ENCODE measurements at places on chromosomes 1 and 21. TPM values are rescaled to one million over a fixed set of nuclear protein-coding genes. Genes with fewer than 3 reads are reported as not detected.

GRCh38 chr1:225880636-225881035 is 1.5 kb downstream of the TMEM63A start:
- DNase-seq: no peak

DNA sequence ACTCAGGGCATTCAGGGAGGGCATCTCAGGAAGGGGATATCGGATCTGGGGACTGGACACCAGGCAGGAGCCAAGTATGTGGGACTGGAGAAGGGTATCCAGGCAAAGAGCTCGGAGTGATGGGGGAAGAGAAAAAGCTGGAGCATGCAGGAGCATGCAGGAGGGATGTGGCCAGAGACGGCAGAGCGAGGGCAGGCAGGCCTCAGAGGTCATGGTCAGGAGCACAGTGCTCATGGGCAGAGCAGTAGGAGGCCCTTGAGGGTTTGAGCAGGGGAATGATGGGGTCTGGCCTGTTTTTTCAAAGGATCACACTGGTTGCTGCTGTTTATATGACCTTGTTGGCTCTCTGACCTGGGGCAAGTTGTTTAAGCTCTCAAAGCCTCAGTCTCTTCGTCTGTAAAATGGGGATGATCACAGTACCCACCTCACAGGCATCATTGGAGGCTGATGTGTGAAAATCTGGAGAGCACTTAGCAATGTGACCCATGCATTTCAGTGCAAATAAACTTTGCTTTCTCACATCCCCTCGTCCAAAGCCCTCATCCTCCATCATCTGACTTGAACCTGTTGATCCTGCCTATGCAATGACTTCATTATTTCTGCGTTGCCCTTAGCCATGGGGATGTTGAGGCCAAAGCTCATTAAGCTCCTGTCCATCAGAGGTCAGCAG is 273.1 kb downstream of the MATN1 start:
- DNase-seq: no peak

- DNase-seq: no peak
Measured at GRCh38 chr1:230744382-230744781, 2.8 kb upstream of the CAPN9 start.

GRCh38 chr1:238177960-238178645 is 287.4 kb upstream of the ZP4 start:
- DNase-seq: no peak

GRCh38 chr1:223712850-223713474 is 623 bp downstream of the CAPN2 start:
- peak; percentile 29 for DNase-seq

DNA sequence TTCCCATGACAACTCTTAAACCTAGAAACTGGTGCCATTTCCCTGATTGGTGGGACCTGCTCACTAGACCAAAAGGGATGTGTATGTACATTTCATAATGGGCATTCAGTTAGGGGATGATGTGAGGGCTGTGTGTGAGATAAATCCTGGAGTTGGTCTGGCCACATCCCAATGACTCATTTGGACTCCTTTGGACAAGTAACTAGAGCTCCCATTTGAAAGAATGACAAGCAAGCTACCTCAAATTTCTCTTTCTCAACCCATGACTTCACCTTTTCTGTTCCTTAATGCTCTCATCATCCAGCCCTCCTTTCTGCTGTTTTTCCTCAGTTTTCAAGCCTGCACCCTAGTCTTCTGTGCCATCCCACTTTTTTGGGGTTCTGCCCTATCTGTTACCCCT is 27.9 kb downstream of the EBNA1BP2 start:
- no peak for DNase-seq

DNA sequence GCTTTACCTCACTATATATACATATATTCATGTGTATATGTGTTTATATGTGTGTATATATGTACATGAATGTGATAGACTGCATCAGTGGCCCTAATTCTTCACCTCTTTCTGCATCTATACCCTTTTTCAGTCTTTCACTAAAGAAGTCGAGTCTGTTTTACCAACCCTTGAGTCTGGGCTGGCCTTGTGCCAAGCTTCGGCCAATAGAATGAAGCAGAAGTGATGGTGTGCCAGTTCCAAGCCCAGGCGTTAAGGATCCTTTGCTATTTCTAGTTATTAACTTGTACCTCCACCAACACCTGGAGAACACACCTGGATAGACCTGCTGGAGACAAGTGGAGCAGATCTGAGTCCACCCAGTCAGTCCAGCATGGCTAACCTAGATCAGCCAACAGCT is 61.6 kb upstream of the PPM1J start:
- DNase-seq: no peak

- no peak for DNase-seq
Measured at GRCh38 chr1:154821083-154821482, 49.0 kb downstream of the KCNN3 start.

DNA sequence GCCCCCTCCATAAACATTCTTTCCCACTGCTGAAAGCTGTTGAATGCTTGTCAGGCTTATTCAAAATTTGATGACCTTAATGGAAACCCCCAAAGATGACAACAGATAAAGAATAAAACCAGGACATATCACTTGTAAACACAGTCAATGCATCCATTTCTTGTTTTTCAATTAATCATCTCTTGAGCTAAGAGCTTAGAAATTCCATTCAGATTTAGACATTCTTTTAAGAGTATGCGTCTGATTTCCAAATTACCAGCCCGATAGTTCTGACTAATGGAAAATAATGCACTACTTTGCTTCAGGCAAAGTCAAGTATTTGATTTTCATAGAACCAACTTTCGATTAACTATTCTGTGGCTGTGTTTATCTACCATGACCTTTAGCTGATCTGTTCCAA is 100.6 kb upstream of the RUNX1 start:
- DNase-seq: no peak

GRCh38 chr1:178143730-178144690 is 50.1 kb downstream of the RASAL2 start:
- DNase-seq: no peak

DNA sequence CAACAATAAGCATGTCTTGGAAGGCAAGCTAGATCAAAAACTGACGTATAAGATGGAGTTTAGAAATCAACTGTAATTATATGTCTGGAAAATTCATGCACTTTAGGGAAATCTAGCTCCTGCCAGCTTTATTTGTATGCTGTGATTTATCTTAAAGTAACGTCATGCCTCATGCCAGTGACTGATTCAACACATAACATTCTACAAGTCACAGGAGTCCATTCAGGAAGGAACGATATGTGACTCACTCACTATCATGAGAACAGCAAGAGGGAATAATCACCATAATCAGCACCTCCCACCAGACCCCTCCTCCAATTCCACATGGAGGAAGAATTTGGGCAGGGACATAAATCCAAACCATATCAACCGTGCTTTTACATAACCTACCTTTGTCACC is 682.4 kb upstream of the ADAMTS5 start:
- DNase-seq: no peak

DNA sequence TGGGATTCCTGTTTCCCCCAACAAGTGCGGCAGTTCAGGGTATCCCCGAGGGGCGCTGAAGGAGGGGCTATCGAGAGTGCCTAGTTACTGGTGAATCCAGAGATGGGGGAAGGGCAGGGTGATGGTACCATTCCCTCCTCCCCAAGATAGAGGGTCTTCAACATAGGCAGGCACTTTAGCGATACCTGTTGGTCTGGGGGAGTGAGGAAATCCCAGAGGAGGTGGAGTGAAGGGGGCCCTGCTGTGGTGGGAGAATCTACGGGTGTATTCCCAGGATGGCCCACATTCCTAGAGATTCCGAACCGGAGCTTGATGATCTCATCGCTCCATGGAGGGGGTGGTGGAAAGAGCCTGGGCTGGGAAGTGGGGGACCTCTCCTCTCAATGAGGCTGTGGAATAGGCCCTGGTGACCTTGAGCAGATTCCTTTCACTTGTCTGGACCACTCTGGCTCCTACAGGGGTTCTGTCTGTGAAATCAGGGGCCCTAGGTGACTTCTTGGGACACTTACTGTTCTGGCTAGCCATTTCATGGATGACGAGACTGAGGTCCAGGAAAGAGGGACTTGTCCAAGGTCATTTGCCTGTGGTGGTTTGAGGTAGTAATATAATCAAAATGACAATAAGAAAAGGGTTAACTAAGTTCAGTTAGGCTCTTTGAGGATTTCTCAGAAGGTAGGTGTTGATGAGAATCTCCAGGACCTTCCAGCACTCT is 52.7 kb upstream of the SYNC start:
- DNase-seq: no peak

GRCh38 chr1:58907398-58907797 is 123.6 kb upstream of the JUN start:
- DNase-seq: no peak

GRCh38 chr1:42422737-42423136 is 33.1 kb downstream of the ZMYND12 start:
- DNase-seq: no peak

GRCh38 chr1:162885265-162885664 is 24.3 kb upstream of the CCDC190 start:
- DNase-seq: no peak

DNA sequence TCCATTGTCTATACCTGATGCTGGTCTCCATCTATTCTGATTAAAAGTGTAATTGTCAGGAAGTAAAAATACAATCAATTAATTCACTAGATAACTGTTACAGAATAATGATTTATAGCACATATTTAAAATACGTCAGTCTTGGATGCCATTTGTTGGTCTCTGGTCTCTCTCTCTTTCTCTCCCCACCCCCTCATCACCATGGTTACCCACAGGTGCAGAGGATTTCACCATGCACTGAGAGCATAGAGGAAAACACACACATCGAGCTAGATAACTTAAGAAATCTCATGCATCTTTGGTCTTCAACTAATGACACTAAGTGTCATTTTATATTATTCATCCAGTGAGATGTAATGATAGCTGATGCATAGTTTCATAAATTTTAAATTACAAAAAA is 33.4 kb downstream of the LRRC53 start:
- no peak for DNase-seq

- DNase-seq: no peak
Measured at GRCh38 chr1:14961661-14962267, 191.8 kb upstream of the TMEM51 start.

- no peak for DNase-seq
Measured at GRCh38 chr1:209106861-209107260, 476.7 kb upstream of the CAMK1G start.

GRCh38 chr1:29864431-29865022 is 628.2 kb downstream of the PTPRU start:
- DNase-seq: no peak

DNA sequence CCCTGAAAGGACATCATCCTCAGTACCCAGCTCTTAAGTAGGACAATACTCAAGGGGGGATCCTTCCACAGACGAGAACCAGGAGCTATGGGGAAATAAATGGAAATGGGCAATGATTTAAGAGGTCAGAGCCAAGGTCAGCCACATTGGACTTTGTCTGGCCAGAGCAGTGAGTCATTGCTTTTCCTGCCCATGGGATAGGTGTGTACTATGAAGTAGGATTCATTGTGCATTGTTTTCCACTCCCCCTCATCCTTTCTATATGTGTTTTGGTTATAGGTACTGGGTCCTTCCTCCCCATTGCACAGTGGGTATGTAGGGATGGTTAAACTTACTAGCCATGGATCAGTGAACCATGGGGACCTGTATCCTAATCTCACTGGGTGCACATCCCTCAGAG is 328.9 kb upstream of the USP25 start:
- DNase-seq: no peak

GRCh38 chr1:56462209-56462608 is 117.2 kb downstream of the PLPP3 start:
- no peak for DNase-seq

DNA sequence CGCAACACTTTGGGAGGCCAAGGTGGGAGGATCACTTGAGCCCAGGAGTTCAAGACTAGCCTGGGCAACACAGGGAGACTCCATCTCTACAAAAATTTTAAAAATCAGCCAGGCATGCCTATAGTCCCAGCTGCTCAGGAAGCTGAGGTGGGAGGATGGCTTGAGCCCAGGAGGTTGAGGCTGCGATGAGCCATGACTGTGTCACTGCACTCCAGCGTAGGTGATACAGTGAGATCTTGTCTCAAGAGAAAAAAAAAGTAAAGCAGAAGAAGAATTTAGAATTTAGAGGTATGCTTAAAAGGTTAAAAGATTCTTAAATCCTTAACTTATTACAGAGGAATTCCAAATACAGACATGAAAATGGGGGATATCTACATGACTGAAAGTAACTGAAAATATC is 79.5 kb downstream of the SMYD3 start:
- DNase-seq: no peak

GRCh38 chr21:16913010-16913409 is 599.8 kb upstream of the CXADR start:
- no peak for DNase-seq

DNA sequence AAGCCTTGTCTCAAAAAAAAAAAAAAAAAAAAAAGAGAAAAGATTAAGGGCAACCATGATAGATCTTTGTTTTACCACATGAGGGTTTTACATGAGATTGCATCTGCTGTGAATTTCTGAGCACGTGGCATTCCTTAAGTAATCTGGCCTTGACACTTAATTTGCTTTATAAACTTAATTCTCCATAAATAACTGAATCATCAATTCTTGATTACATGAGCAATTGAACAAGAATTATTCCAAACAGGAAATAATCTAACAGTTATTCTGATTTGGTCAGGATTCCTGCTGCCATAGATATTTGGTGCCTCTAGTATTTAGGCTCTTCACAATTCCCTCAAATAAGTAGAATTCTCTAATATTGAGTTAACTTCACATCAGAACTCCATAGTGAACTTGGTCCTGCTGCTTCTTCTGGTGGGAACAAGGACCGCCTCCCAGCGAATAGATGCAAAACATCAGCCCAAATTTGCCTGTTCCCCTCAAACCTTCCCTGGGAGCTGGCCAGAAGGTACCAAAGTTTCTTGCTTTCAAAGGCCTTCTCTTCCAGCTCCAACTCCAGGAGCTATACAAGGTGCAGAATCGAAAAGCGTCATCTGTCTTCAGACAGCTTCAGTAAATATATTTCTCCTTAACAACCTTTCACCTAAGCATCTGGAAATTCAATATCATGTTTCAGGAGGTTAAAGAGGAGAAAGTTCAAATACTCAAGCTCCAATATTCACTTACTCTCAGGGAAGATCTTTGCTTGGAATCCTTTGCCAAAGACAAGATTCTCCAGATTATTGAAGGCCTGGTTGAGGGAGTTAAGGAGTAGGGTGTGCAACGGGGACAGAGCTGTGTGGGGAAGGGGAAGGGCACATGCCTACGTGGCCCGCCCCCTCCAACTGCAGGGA is 1.0 kb downstream of the KRTCAP2 start:
- DNase-seq: no peak

- no peak for DNase-seq
Measured at GRCh38 chr1:30283199-30283962, 440.0 kb downstream of the MATN1 start.

GRCh38 chr1:239363930-239364329 is 22.4 kb upstream of the CHRM3 start:
- no peak for DNase-seq

The HES5 gene
- total RNA-seq: not detected

The ECM1 gene
- total RNA-seq: 0.22 TPM

The LCE2B gene
- not detected for total RNA-seq

The OPRD1 gene
- not detected for total RNA-seq

The SPRR3 gene
- total RNA-seq: not detected

The VASH2 gene
- 1.7 TPM for total RNA-seq

The SPRR1B gene
- not detected for total RNA-seq

The IL20 gene
- not detected for total RNA-seq

The DPT gene
- not detected for total RNA-seq

The ADCY10 gene
- total RNA-seq: 0.10 TPM

The GJB4 gene
- not detected for total RNA-seq

The BEND5 gene
- 2.2 TPM for total RNA-seq

The IQCC gene
- total RNA-seq: 2.7 TPM

The KRTAP10-8 gene
- total RNA-seq: not detected

The PDZK1IP1 gene
- total RNA-seq: 0.94 TPM

The CAMK1G gene
- total RNA-seq: not detected

The RPS6KC1 gene
- 11.1 TPM for total RNA-seq

The NBPF10 gene
- 4.4 TPM for total RNA-seq

The GPATCH2 gene
- 17.0 TPM for total RNA-seq
